ENCODE measurements at places on chromosomes 2 and 18. TPM values are rescaled to one million over a fixed set of nuclear protein-coding genes. Genes with fewer than 3 reads are reported as not detected.

Gene GREB1L
- not detected for total RNA-seq

Gene MTCL1
- 5.9 TPM for total RNA-seq

GRCh38 chr2:239967553-239968036 is 57.5 kb downstream of the NDUFA10 start:
- no peak for DNase-seq

Gene MARCHF4
- not detected for total RNA-seq

- no peak for DNase-seq
Observed at GRCh38 chr2:2765176-2765800, 434.2 kb upstream of the MYT1L start.

- no peak for DNase-seq
Observed at GRCh38 chr2:216872040-216872439, 12.2 kb upstream of the TNP1 start.

GRCh38 chr2:44839370-44839769 is 102.1 kb upstream of the SIX3 start:
- no peak for DNase-seq

- DNase-seq, result no peak
Observed at GRCh38 chr2:141517180-141517851, 613.5 kb downstream of the LRP1B start.

Gene VIT
- total RNA-seq, result not detected

DNA sequence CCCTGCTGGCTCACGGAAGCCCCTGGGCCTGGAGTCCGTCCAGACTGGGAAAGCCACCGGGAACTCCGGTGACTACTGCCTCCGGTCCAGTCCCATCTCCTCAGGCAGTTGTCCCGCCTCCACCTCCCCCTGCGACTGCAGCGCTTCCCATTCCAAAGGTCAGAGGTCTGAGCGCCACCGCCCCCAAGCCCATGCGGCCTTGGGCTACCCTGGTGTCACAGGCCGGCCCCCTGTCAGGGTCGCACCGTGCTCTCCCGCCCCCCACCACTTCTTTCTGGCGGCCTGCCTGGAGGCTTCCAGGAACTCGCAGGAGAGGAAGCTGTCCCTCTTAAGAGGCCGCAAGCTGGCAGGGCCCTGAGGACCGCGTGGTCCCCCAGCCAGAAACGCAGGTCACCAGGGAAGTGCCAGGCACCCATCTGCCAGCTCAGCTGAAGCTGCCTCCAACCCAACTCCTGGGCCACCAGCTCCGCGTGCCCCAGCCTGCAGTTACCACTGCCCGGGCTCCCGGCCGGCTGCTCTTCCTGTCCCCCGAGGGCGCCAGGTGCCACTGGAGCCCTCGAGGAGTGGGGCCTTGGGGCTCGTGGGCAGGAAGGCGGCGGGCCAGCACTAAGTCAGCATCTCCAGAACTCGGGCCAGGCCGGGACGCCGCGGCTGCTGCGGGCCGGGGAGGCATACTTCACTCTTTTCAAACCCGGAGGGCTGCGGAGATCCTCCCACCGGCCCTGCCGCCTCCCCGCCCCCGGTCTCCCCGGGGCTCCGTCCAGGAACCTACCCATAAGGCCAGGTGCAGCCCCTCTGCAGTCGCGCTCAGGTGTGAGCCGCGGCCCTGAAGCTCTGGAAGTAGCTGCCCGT is 83.3 kb upstream of the POMC start:
- DNase-seq, result peak; percentile 65

Gene ABCG8
- not detected for total RNA-seq

- no peak for DNase-seq
Observed at GRCh38 chr2:144886862-144887261, 366.9 kb upstream of the ZEB2 start.

Gene SCYGR4
- not detected for total RNA-seq
